Thymus (tissue), 14 donors: ENCODE measurements at places on chromosomes 7 and 10.

GRCh38 chr7:114531326-114531725 lies 116.7 kb downstream of the FOXP2 start:
- DNase-seq: no peak
- H3K4me3 ChIP-seq: no peak overlapping the region
- H3K27me3 ChIP-seq: no peaks in the 10 kb centered on the region
- no peaks in the 10 kb centered on the region for H3K36me3 ChIP-seq

DNA sequence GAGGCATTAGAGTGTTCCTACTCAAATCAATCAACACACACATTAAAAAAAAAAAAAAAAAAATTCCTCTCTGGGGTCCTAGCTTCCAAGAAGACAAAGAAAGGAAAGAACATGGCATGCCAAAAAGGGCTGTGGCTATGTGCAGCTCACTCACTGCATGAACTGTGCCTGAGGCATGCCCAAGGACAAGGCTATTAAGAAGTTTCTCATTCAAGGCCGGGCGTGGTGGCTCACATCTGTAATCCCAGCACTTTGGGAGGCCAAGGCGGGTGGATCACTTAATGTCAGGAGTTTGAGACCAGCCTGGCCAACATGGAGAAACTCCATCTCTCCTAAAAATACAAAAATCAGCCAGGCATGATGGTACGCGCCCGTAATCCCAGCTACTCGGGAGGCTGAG lies 41.9 kb upstream of the PPP3CB start:
- H3K27me3 ChIP-seq: peaks cover 12% of the 10 kb centered on the region

DNA sequence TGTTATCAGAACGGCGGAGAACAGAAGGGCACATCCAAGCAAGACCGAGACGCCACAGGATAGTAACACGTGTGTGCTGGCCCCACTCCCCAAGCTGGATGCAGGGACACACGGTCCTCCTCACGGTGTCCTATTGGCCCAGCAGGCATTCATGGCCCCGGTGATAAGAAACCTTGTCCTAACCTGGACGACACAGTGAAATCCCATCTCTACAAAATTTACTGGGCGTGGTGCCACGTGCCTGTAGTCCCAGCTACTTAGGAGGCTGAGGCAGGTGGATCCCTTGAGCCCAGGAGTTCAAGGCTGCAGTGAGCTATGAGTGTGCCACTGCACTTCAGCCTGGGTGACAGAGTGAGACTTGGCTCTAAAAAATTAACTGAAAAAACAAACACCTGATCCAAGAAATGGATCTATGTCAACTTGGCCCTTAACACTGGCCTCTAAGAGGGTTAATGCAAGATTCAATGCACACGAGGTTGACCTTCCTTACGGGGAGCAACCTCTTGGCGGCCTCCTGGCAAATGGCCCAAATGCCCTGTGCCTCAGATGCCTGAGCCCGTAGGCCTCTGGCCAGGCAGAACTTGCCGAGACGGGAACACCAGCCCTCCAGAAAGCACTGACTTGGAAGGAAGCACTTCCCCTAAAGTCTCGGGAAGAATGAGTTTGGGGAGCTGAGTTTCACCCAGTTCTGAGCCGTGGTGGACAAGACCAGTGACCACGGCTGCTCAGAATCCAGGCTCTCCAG lies 72.3 kb downstream of the ZRANB1 start:
- H3K36me3 ChIP-seq: no peaks in the 10 kb centered on the region
- no peaks in the 10 kb centered on the region for H3K4me1 ChIP-seq
- no peak overlapping the region for H3K4me3 ChIP-seq

DNA sequence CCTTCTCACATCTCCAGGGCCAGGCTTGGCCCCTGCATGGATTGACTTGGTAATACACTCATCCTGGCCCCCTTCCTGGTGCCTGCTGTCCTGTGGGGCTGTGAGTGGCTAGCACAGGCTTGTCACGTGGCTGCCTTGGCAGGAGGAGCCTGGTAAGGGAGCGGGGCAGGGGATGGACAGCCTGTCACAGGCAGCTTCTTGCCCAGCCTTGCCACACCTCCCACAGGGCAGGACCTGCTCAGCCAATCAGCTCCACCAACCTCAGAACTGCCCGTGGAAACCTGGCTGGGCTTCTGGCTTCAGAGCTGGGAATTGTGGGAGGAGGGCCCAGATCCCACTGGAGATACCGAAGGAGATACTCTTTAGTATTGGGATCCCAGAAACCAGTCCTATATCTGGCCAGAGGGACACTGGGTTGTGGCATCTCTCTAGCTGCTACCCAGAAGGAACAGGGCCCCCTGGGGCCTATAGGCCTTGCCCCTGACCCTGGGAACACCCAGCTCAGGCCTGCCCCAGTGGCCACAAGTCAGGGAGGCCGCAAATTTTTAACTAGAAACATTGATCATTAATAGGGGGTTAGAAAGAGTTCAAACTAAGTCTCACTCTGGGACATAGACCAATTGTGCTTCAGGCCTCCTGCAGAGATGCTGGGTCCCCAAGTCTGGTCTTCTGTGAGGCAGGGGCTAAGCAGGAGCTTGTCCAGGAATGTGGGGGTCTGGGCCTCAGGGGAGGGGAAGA lies at the start of gene HOGA1:
Gene HOGA1, plus strand, starts transcription at position 330 of the 738 bp plus-strand sequence. Its CDS starts 315 bp downstream, at position 645.
- H3K36me3 ChIP-seq: no peaks in the 10 kb centered on the region
- no peaks in the 10 kb centered on the region for H3K4me1 ChIP-seq
- H3K27ac ChIP-seq: no peak within 1 kb of the TSS
- no peak within 1 kb of the TSS for H3K4me3 ChIP-seq

GRCh38 chr10:70296406-70296899 lies 12.6 kb upstream of the NPFFR1 start:
- no peaks in the 10 kb centered on the region for H3K4me1 ChIP-seq
- no peaks in the 10 kb centered on the region for H3K27me3 ChIP-seq
- H3K4me3 ChIP-seq: no peak overlapping the region
- H3K36me3 ChIP-seq: peaks cover 10% of the 10 kb centered on the region
- no peak overlapping the region for H3K27ac ChIP-seq

DNA sequence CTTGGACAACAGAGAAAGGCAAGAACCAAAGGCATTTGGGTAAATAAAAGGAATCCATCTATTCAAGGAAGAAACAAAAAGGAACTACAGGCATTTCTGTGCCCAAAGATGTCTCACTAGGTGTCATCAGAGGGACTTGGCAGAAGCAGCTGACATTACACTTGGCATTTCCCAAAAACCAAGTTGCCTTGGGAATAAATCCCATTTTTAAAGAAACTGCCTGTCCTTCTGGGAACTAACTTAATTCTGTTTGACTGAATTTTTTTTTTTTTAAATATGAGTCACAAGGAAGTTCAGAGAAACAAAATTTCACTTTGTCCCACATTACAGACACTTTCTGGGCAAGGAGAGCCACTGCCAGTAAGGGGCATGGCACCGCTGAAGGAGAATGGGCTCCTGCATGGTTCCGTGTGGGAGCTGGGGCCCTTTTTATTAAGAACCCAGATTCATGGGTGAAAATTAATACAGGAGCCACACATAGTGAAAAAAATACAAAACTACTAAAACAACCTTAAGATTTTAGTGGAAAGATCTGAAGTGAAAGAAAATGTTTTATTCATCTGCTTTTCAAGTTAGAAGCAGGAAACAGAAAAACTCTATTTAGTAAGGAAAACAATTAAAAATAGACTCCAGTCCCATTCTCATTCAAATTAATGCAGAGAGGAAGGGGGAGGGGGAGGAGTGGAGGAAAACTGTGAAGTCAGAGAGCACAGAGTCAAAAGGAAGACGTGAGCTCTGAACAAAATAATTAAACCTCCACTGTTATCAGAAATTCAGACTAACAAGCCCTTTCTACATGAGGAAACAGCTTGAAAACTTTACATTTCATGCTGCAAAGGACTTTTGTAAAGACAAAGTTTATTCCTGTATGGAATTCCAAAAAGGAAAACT lies 118.4 kb upstream of the PDLIM1 start:
- no peak for DNase-seq
- H3K4me3 ChIP-seq: no peak overlapping the region
- no peak overlapping the region for H3K27ac ChIP-seq
- H3K4me1 ChIP-seq: no peaks in the 10 kb centered on the region
- H3K36me3 ChIP-seq: no peaks in the 10 kb centered on the region
- no peaks in the 10 kb centered on the region for H3K27me3 ChIP-seq

DNA sequence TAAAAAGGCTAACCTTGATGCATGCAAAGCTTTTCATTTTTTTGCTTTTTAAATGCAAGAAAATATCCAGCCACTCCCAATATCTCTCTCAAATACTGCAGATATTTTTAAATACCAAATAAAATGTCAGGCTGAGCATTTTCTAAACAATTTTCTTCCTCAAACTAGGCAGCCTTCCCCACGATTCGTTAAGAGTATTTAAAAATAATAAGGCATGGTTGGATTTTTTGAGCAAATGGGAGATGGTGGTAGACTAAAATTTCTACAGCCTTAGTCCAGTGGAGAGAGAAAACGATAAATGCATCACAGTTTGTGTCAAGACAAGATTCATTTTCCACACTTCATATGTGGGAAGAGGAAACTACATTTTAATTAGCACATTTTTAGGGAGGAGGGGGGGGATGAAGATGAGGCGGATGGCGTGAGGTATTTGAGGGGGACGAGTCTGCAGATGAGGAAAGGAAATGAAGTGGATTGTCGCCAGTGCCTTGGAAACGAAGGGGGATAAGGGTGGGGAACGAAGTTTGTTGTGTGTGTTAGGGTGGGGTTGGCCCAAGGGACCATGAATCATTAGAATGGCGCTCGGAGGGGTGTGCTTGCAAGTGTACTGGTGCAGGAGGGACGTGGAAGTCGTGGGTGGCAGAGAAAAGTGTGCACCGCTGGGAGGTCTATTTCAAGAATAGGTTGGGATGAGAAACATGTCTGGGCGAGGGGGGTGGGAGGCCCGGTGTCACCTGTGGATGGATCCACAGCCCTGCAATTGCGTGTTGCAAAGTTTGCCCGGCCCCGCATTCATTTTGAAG lies 1.2 kb upstream of the ADD3 start:
- H3K27me3 ChIP-seq: no peaks in the 10 kb centered on the region
- H3K27ac ChIP-seq: peak overlapping the region; percentile 58
- peaks cover 19% of the 10 kb centered on the region for H3K4me1 ChIP-seq
- DNase-seq: no peak
- H3K36me3 ChIP-seq: no peaks in the 10 kb centered on the region

GRCh38 chr7:127976056-127976737 lies 55.0 kb downstream of the LRRC4 start:
- no peaks in the 10 kb centered on the region for H3K4me1 ChIP-seq
- H3K36me3 ChIP-seq: peaks cover 5% of the 10 kb centered on the region
- H3K4me3 ChIP-seq: no peak overlapping the region

- no peak overlapping the region for H3K27ac ChIP-seq
- no peak overlapping the region for H3K4me3 ChIP-seq
- DNase-seq: no peak
- no peaks in the 10 kb centered on the region for H3K27me3 ChIP-seq
Observed at GRCh38 chr10:82358486-82359099, 483.6 kb downstream of the NRG3 start.

DNA sequence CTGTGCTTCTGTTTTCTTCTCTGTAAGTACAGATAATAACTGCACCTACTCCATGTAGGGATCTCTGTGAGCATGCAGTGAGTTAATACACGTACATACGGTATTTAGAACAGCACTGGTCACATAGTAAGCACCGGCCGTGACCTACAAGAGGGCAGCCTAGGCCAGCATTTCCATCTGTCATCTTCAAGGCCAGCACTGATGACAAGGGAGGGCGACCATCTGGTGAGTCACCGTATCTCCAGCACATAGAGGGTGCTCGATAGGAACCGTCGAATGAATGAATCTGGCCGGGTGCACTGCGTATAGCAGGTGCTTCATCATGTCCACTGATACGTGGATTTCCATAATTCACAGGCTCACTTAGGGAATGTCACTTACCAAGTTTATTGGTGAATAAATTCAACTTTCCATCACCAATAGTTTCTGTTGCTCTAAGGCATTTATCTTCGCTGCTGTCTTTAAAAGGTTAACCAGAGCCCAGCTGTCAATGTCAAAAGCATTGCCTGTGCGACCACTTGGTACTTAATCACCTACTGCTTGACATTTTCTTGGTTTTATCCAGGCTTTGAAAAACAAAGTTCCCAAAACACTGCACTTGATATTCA lies 8.3 kb downstream of the NOD1 start:
- H3K4me1 ChIP-seq: peaks cover 25% of the 10 kb centered on the region
- no peak for DNase-seq
- H3K4me3 ChIP-seq: no peak overlapping the region
- no peak overlapping the region for H3K27ac ChIP-seq
- no peaks in the 10 kb centered on the region for H3K36me3 ChIP-seq
- H3K27me3 ChIP-seq: no peaks in the 10 kb centered on the region

DNA sequence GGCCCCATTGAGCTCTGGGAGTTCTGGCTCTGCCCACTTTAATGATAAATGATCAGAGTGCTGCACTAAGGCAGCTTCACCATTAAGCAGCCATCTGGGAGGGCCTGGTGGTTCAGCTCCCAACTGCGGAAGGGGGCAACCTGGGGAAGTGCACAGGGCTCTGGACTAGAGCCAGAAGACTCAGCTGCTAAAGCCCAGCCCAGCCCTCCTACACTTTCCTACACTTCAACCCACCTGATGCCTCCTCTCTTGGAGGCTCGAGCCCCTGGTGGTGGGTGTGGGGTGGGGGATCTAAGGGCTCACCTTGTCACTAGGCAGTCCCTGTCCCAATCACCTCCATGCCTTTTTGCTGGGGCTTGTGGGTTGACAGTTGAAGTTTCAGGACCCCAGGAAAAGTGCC lies 60.6 kb upstream of the ANTXRL start:
- no peaks in the 10 kb centered on the region for H3K27me3 ChIP-seq
- DNase-seq: no peak
- peaks cover 22% of the 10 kb centered on the region for H3K4me1 ChIP-seq
- H3K36me3 ChIP-seq: peaks cover 64% of the 10 kb centered on the region
- no peak overlapping the region for H3K27ac ChIP-seq
- no peak overlapping the region for H3K4me3 ChIP-seq

DNA sequence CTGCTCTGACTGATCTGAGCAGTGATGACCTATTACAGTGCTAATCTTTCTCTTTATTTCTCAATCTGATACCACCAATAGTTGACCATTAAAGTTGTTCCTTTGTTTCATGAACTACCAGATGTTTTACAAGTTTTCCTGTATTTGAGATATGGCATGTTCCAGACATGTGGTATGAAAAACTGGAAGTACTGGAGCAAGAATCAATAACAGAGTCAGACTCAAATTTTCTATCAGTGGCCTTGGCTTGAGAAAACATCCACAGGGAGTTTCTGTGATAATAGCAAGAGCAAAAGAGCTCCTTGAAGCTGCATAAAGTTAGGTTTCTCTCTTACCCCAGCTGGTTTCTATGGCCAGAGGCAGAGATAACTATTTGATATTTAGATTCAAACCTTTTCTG lies 469.0 kb upstream of the STEAP1 start:
- no peak overlapping the region for H3K27ac ChIP-seq
- no peak for DNase-seq
- no peaks in the 10 kb centered on the region for H3K4me1 ChIP-seq
- H3K27me3 ChIP-seq: no peaks in the 10 kb centered on the region

DNA sequence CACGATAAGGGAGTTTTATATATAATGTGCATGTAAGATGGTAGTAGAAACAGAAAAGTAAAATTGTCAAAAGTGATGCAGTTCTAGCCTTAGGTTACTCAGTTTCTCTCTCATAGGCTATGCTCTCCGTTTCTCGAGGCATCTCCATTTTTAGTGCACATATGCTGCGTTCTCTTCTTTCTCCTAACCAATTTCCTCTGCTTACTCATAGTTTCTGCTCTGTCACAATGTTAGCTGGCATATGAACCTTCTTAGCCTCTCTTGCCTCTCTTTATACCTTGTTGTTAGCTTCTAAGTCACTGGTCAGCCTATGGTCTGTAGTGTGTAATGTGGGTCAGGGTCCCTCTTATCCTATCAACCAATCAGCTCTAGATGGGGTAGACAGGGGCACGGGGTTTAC lies 280.6 kb upstream of the ETV1 start:
- no peak for DNase-seq
- no peaks in the 10 kb centered on the region for H3K27me3 ChIP-seq
- no peaks in the 10 kb centered on the region for H3K4me1 ChIP-seq
- no peaks in the 10 kb centered on the region for H3K36me3 ChIP-seq
